Naive thymus-derived CD8-positive, alpha-beta T cell (primary cell): ENCODE measurements at places on chromosomes 3 and 15. TPM values are rescaled to one million over a fixed set of nuclear protein-coding genes. Genes with fewer than 3 reads are reported as not detected.
A peak's percentile ranks its signal among the peaks of the same experiment; 100 is the strongest.

- no peak for DNase-seq
These were observed 83.5 kb downstream of the IGF1R start for GRCh38 chr15:98731712-98732450.

DNA sequence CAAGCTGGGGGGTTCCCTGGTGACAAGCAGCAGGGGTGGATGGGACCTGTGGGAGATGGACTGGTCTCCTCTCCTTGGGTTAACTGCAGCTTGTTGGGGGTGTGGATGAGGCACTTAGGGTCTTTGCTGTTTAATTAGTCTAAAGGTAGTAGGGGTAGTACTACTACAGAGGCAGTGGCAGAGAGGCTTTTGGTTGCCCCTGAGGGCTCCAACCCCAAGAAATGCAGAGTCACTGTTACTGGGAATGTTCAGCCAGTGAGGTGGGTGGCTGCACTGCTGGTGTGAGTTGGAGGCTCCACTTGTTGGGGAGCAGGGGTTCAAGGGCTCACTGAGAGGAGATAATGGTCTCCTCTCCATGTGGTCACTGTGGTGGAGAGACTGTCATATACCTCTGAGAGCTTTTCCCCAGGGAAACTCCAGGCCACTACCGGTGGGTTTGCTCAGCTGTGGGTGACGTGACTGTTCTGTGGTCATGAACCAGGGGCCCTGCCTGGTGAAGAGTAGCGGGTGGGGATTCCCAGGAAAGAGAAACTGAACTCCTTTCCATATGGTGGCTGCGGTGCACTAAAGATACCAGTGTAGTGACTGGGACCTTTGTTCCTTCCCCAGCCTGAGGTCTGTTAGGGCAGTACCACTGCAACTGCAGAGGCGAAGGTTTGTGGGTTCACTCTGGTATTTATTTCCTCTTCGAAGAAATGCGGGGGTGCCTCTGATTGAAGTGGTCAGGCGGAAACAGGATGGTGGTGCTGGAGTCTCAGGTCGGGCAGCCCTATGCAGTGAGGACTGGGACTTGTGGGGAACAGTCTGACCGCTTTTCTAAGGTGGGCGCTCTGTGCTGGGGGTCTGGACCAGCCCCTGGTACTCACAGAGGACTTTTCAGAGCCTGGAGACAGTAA, 68.9 kb upstream of the TNFSF10 start:
- peak; percentile 68 for DNase-seq

GRCh38 chr3:126704494-126705214, 614 bp downstream of the CHCHD6 start:
- DNase-seq = no peak

DNA sequence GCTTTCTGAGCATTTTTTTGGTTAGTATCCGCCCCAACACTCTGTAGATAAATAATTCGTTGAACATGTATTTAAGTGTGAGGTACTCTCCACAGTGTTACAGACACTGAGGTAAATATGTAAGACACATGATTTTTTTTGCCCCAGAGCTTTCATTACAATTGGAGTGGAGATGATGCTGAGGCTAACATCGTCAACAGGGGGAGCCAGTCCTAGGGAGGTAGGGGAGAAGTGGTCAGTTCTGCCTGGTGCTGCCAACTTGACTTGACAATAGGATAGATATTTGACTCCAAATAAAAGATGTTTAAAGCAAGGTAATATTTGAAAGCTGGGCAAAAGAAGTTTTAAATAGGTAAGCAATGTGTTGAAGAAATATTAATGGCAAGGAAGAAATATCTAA, 295.7 kb downstream of the UNC13C start:
- no peak for DNase-seq

DNA sequence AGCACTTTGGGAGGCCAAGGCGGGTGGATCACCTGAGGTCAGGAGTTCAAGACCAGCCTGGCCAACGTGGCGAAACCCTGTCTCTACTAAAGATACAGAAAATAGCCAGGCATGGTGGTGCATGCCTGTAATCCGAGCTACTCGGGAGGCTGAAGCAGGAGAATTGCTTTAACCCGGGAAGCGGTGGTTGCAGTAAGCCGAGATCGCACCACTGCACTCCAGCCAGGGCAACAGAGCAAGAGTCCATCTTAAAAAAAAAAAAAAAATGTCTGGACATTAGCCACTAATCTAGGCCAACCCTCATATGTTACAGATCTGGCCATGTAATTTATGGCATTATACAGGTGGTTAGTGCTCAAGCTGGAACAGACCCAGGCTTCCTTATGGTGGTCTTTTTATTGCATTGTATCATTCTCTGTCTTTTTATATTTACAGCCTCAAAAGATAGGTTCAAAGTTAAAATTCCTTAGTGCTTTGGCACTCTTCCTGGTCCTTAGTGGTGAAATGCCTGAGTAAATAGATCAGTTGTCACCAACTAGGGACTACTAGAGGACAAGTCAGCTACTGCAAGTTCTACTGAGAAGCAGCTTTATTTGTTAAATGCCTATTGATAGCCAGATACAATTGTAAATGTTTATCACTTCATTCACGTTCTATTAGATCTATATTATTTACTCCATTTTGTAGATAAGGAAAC, 16.0 kb downstream of the STARD9 start:
- DNase-seq = no peak

GRCh38 chr3:131804565-131805133, 230.2 kb downstream of the CPNE4 start:
- no peak for DNase-seq

DNA sequence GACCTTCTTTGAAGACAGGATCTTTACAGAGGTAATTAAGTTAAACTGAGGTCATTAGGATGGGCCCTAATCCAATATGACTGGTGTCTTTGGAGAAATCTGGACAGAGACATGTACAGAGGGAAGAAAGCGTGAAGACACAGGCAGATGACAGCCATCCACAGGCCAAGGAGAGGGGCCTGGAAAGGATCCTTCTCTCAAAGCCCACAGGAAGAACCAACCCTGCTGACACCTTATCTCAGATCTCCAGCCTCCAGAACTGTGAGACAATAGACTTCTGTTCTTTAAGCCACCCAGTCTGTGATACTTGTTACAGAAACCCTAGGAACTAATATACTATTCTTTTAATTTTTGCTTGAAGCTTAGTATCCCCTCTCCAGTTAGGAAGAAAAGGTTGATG, 74.2 kb downstream of the WDR76 start:
- no peak for DNase-seq

GRCh38 chr15:41892621-41893421, 1.0 kb downstream of the SPTBN5 start:
- DNase-seq = peak; percentile 20

GRCh38 chr3:9916734-9917680, at the start of gene IL17RC:
Gene IL17RC, plus strand, starts transcription at chr3:9917098. Its CDS starts 218 bp downstream, at chr3:9917316.
- DNase-seq = peak; percentile 17

DNA sequence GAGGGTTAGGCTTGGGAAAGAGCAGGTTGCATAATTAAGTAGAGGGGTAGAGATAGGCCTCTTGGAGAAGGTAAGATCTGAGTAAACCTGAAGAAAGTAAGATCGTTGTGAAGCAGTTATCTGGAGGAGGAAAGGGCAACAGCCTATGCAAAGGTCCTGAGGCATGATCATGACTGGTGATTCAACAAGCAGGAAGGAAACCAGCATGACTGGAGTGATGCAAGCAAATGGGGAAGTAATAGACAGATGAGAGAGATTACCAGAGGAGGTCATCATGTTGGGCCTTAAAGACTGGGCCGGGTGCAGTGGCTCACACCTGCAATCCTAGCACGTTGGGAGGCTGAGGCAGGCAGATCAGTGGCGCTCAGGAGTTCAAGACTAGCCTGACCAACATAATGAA, 360.2 kb downstream of the EPHB1 start:
- no peak for DNase-seq

The CTDSPL2 gene
- total RNA-seq = 79.0 TPM

The IDH3A gene
- 52.0 TPM for total RNA-seq
